CD4-positive, alpha-beta T cell treated with Interleukin-15 for 4 hours (primary cell): ENCODE measurements at places on chromosomes 12 and 14.
A peak's percentile ranks its signal among the peaks of the same experiment; 100 is the strongest.

GRCh38 chr14:74368441-74368840 lies 20.2 kb downstream of the VRTN start:
- DNase-seq, result no peak

GRCh38 chr14:84819528-84819927 lies 710.4 kb upstream of the FLRT2 start:
- DNase-seq, result no peak

DNA sequence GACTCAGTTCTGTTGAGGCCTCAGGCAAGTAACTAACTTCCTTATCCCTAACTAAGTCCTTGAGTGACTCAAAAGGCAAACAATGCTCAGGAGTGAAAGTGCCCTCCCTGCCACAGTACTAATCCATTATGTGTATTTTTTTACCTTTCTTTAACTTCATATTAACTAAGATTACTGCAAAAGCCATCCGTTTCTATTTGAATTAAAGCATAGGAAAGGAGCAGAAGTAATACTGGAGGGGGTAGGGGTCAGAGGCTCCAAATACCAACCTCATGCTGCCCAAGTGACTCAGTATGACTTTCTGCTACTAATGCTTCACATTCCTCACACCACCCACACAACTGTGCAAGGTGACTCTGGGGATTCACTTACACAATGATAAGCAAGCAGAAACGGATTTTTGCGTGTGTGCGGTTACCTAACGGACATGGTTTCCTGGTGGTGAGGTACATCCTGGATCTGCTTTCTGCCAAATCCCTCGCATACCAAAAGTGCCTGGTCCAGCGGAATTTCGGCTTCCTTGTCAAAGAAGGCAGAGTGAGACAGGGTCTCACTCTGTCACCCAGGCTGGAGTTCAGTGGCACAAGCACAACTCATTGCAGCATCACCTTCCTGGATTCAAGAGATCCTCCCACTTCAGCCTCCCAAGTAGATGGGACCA lies 25.1 kb downstream of the MOK start:
- no peak for DNase-seq

GRCh38 chr12:33431648-33432047 lies 8.0 kb downstream of the SYT10 start:
- no peak for DNase-seq

- DNase-seq, result no peak
Observed at GRCh38 chr12:18908191-18908590, 170.3 kb downstream of the CAPZA3 start.

DNA sequence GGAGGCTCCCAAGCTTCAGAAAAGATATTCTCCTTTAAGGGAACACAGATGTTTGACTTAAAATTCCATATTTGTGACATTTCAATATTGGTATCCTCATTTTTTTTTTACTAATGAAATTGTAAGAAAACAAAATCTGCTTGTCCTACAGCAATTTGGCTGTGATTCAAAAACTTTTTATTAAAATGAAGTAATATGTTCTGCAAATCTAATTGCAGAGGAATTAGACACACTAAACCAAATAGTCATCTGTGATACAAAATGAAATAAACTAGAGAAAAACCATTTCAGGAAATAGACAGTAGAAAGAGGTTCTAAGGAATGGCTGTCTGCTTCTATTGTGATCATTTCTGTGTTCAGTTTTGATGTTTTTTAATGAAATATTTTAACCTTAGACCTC lies 50.1 kb upstream of the HIF1A start:
- DNase-seq, result no peak

DNA sequence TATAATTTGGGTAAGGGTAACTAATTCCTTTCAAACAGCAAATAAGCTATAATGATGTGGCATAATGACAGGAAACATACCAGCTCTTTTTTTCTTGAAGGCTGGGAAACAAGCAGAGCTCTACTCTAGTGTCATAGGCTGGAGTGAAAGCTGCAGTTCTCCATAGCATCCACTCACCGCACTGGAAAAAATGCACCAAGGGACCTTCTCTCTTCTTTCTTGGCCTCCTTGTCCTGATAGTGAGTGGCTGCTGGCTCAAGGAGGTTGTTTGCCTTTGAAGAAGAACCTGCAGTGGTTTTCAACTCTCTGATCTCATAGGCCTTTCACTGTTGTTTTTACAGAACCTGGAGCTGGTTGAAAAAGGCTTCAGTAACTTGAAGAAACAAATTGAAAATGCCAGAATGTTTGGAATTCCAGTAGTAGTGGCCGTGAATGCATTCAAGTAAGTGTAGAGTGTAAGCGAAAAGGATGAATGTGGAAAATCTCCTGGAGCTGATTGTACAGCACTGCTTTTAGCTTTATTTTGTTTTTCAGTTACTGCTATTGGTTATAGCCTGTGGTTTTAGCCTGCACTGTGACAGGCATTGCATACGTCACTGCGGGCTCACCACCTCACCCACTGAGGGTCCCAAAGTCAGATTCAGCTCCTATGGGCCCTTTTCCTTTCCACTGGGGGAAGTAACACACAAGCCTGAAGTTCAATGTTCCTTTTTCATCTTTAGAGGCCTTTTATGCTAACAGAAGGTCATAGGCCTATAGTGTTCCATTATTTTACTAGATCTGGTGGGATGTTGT lies 17.2 kb upstream of the AKAP5 start:
- DNase-seq, result no peak

GRCh38 chr12:29945904-29946303 lies 162.2 kb upstream of the TMTC1 start:
- no peak for DNase-seq

DNA sequence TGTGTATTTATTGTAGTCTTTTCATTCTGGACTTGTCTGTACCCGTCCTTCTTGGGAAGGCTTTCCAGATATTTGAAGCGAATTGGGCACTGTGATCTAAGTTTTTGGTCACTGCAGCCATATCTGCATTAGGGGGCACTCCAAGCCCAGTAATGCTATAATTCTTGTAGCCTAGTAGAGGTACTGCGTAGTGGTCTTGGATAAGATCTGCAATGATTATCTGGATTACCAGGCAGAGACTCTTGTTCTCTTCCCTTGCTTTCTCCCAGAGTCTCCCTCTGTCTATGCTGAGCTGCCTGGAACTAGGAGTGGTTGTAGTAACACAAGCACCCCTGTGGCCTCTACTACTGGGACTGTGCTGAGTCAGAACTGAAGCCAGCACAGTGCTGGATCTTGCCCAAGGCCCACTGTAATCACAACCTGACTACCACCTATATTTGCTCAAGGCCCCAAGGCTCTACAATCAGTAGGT lies 30.0 kb downstream of the SLC38A2 start:
- peak; percentile 46 for DNase-seq

- no peak for DNase-seq
Observed at GRCh38 chr14:50656776-50657175, 11.3 kb downstream of the SAV1 start.

DNA sequence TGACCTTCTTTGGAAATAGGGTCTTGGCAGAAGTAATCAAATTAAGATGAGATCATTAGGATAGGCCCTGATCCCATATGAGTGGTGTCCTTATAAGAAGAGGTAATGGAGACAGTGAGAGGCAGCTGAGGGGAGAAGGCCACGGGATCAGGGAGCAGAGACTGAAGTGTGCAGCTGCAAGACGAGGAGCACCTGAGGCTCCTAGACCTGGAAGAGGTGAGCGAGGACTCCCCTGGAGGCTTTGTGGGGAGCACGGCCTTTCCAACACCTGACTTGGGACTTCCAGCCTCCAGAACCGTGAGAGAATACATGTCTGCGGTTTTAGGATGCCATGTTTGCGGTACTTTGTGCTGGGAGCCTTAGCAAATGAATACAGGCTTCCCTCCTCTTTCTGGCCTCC lies 37.5 kb downstream of the LRTM2 start:
- DNase-seq, result no peak

- peak; percentile 49 for DNase-seq
Observed at GRCh38 chr14:74257078-74257940, 18.1 kb downstream of the VSX2 start.

DNA sequence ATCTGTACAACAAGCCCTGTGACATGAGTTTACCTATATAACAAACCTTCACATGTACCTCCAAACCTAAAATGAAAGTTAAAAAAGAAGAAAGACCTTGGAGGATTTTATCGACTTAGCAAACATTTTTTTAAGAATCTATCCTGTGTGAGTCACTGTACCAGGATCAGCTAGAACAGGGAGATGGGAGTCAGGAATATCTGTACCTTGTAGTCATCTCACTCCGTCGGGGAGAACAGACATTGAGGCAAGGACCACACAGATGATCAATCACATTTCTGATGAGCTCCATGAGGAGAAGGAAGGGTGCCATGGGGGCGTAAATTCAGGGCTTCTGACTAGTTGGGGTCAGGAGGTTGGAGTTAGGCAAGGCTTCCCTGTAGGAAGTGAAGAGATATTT lies 310.6 kb downstream of the VRK1 start:
- DNase-seq, result no peak

GRCh38 chr12:43069768-43070221 lies 480.2 kb upstream of the PRICKLE1 start:
- DNase-seq, result no peak

DNA sequence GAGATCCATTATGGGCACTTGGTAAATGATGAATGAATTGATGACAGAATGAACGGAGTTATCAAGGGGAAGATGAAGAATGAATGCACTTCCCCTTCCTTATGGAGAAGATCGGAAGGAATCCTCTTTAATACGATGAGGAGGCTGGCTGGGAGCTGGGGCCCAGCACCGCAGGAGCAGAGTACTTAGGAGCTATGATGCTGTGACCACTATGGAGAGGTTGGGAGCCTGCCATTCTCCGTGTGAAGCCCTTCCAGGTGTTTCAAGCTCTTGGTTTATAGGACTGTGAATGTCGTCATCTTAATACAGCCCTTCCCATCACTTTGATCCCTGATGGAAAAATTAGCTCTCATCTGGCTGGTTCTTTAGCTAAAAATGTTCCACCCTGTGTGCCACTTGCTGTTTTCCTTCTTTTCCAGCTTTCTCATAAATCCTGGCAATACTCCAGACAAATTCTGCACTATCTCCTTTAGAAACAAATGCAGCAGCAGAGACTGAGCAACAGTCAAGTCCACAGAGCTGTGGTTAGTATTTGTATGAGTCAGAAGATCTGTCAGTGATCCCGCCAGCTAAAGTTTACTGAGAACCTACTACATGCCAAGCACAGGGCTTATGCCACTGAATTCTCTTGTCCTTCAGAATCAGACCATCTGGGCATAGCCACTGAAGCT lies 263.1 kb upstream of the CRY1 start:
- no peak for DNase-seq

DNA sequence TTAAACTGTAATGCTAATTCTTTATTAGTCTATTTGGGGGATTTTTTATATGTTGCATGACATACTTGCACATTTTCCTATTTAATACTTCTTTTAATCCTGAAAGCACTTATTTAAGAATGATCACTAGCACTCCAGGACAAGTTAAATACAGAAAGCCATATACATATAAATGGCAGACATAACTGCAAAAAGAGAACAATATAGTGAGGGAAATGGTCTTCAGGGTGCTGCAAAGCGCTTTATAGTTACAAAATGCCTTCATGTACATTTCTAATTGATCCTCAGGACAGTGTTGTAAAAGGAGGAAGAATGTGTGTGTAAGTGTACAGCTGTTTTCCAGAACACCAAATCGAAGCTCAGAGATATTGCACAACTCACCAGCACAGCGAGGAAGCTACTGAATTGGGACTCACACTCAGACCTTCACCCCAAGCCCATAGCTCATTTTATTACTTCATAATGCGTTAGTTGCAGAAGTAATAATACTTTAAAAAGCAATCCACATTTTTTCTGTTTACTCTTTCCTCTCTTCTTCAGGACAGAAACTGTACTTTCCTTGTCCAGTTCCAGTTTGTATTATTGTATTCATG lies 428.2 kb downstream of the RAD51B start:
- no peak for DNase-seq

GRCh38 chr12:109983432-109984142 lies 12.6 kb downstream of the GIT2 start:
- DNase-seq, result no peak

- DNase-seq, result no peak
Observed at GRCh38 chr14:103724116-103724515, 8.5 kb downstream of the ZFYVE21 start.

- no peak for DNase-seq
Observed at GRCh38 chr12:76531056-76531455, 28.5 kb downstream of the OSBPL8 start.

DNA sequence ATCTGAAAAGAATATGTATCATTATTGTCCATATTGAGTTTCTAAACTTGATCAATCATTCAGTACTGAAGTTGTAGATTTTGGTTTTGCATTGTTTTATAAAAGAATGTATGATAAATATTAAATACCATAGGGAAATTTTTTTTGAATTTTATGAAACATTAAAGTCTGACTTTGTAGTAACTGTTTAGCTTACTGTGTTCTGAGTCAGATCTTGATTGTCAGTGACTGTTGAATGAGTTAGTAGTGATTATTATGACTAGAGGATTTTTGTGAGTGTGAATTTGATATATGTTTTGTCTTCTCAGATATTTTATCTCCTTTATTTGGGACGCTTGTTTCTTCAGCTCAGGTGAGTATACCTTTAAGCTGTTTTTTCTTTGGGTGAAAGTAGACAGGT lies 10.1 kb downstream of the TDP1 start:
- no peak for DNase-seq

DNA sequence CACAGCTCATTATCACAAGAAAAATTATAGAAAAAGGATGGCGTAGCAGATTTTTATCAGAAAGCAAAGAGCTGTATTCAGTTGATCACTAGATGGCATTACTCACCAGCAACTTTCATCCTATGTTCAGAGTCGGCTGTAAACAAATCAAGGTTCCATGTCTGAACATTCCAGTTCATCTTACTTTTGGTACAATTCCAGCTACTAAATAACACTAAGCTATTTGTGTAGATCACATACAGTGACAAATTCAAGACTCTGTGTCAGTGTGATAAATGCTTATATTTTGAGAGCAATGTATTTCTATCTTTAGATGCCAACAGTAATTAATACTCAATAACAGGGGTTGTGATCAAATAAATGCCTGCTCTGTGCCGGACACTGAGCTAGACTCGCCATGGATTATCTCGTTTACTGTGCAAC lies 30.1 kb downstream of the NRDE2 start:
- DNase-seq, result peak; percentile 4

GRCh38 chr12:16563504-16563903 lies 42.5 kb downstream of the LMO3 start:
- DNase-seq, result no peak

- DNase-seq, result peak; percentile 9
Observed at GRCh38 chr12:62435303-62436163, 31.1 kb upstream of the MON2 start.

DNA sequence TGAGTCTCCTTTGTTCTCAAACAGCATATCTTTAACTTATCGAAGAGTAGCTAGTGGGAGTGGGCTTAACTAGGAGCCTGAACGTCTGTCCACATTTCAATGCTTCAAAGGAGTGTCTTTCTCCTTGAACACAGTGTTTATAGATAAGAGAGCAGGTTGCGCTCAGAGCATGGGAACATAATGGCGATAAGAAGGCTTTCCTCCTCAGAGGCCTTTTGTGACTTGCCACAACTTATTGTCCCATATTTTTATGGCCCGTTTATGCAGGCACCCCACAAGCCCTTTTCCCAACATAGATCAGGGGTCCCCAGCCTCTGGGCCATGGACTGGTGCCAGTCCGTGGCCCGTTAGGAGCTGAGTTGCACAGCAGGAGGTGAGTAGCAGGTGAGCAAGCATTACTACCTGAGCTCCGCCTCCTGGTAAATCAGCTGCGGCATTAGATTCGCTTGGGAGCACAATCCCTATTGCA lies 2.6 kb upstream of the DDX47 start:
- no peak for DNase-seq
